Fibroblast of lung (primary cell): ENCODE measurements at places on chromosomes 6 and 20.

GRCh38 chr6:166637812-166638572 is 10.9 kb upstream of the RPS6KA2 start:
- no peaks in the 10 kb centered on the region for H3K4me1 ChIP-seq
- H3K27ac ChIP-seq, result no peak overlapping the region

DNA sequence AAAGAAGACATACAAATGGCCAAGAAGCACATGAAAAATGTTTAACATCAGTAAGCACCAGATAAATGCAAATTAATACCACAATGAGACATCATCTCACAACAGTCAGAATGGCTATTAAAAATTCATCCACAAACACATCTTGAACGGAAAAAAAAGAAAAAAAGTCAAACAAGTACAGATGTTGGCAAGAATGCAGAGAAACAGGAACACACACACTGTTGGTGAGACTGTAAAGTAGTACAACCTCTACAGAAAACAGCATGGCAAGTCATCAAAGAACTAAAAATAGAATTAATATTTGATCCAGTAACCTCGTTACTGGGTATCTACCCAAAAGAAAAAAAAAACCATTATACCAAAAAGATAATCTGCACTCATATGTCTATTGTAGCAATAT is 6.5 kb downstream of the STX7 start:
- peaks cover under 1% of the 10 kb centered on the region for H3K36me3 ChIP-seq
- no peaks in the 10 kb centered on the region for H3K4me1 ChIP-seq
- DNase-seq, result no peak
- H3K27ac ChIP-seq, result no peak overlapping the region

GRCh38 chr6:31407699-31408098 is 4.3 kb downstream of the MICA start:
- no peaks in the 10 kb centered on the region for H3K27me3 ChIP-seq
- H3K4me1 ChIP-seq, result peaks cover 8% of the 10 kb centered on the region
- no peak overlapping the region for H3K4me3 ChIP-seq
- DNase-seq, result peak; percentile 68

DNA sequence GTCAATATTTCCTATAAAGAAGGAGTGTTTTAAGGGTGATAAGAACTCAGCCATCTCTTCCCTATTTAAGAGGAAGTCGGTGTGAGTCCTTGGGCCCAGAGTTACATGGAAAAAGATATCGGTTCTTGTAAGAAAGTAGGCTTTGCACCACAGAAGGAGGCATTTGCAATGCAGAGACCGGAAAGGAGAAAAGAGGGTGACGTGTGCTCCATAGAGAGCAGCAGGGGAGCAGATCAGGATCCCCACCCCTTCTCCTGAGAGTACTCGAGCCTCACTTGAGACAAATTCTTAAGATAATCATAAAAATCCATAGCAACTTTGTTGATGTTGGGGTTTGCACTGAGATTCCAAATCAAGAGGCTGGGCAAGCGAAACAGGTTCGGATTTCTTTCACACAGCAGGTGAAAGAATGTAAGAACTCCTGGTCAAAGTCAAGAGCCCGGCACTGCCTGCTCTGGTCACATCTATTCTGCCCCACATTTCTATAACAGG is 27.8 kb downstream of the FOXA2 start:
- H3K27ac ChIP-seq, result no peak overlapping the region
- H3K27me3 ChIP-seq, result no peaks in the 10 kb centered on the region
- DNase-seq, result no peak
- H3K4me3 ChIP-seq, result no peak overlapping the region

- no peak for DNase-seq
- no peaks in the 10 kb centered on the region for H3K36me3 ChIP-seq
- no peak overlapping the region for H3K27ac ChIP-seq
- H3K4me3 ChIP-seq, result no peak overlapping the region
- no peaks in the 10 kb centered on the region for H3K27me3 ChIP-seq
- H3K4me1 ChIP-seq, result no peaks in the 10 kb centered on the region
Measured at GRCh38 chr20:36267605-36268381, 31.5 kb downstream of the AAR2 start.

DNA sequence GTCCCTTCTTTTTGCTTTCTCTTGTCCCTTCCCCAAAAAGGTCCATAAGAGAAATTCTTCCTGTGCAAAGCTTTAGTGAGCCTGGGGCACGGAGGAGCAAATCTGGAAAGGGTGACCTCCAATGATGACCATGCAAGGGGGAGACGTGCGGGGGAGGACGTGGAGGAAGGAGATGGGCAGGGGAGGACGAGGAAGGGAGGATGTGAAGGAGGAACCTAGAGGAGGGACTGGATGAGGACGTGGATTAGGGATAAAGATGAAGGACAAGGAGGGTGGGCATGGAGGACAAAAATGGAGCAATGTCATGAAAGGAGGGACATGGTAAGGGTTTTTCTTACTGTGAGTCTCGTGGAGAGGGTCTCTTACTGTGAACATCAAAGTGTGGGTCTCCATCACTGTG is 139.5 kb downstream of the ERMARD start:
- no peaks in the 10 kb centered on the region for H3K27me3 ChIP-seq
- no peak overlapping the region for H3K27ac ChIP-seq
- no peak overlapping the region for H3K4me3 ChIP-seq
- no peaks in the 10 kb centered on the region for H3K36me3 ChIP-seq
- no peak for DNase-seq
- H3K4me1 ChIP-seq, result no peaks in the 10 kb centered on the region

DNA sequence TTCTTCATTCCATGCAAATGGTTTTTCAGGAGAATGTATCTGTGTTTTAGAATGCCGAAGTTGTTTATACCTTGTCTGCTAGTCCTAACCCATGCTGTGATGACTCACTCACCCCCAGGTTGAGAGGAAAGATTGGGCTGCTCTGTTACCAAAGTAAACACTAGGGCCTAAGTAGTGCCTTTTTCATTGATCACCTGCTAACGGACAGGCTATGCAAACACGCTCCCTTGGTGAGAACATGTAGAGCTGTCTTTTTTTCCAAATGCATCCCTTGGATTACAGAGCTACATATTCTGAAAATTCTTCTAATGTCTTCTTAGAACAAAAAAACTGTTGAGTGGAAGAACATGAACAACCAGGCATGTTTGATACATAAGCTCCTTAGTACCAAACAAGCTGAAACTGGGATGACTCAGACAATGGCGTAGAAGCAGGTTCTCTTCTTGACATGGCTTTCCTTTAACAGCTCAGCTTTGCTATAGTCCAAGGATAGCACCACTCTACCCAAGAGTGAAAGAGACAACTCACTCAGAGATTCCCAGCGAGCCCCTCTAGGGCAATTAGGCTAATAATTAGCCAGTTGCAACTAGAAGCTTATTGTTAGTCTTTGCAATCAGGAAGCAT is 20.5 kb downstream of the PERP start:
- no peak overlapping the region for H3K4me3 ChIP-seq
- peaks cover 8% of the 10 kb centered on the region for H3K4me1 ChIP-seq

GRCh38 chr6:137823826-137824555 is 43.1 kb upstream of the TNFAIP3 start:
- H3K27me3 ChIP-seq, result no peaks in the 10 kb centered on the region
- peak; percentile 84 for DNase-seq
- no peaks in the 10 kb centered on the region for H3K36me3 ChIP-seq
- peak overlapping the region; percentile 59 for H3K27ac ChIP-seq
- no peak overlapping the region for H3K4me3 ChIP-seq

DNA sequence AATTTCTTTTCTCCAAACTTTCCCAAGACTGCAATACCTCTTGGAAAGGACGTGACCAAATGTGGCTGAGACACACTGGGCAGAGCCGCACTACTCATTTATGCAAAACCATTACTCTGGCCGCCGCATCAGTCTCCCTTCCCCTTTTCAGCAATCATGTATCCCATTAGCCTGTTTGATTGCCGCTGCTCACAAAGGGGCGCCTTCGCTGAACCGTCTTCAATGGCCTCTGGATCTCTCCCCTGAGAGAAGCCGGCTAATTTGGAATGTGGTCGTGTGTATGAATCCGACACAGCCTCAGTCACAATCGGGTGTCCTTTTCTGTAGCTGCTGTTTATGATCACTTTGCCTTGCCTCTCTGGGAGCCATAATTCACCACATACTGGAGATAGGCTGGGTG is 361.1 kb downstream of the ZFAND3 start:
- DNase-seq, result no peak
- no peaks in the 10 kb centered on the region for H3K4me1 ChIP-seq
- no peak overlapping the region for H3K27ac ChIP-seq
- no peaks in the 10 kb centered on the region for H3K36me3 ChIP-seq
- no peaks in the 10 kb centered on the region for H3K27me3 ChIP-seq

- H3K27ac ChIP-seq, result no peak overlapping the region
- H3K4me3 ChIP-seq, result no peak overlapping the region
- H3K27me3 ChIP-seq, result no peaks in the 10 kb centered on the region
- no peaks in the 10 kb centered on the region for H3K36me3 ChIP-seq
- peaks cover 6% of the 10 kb centered on the region for H3K4me1 ChIP-seq
- peak; percentile 41 for DNase-seq
Measured at GRCh38 chr6:158706369-158706982, 56.6 kb downstream of the SYTL3 start.

DNA sequence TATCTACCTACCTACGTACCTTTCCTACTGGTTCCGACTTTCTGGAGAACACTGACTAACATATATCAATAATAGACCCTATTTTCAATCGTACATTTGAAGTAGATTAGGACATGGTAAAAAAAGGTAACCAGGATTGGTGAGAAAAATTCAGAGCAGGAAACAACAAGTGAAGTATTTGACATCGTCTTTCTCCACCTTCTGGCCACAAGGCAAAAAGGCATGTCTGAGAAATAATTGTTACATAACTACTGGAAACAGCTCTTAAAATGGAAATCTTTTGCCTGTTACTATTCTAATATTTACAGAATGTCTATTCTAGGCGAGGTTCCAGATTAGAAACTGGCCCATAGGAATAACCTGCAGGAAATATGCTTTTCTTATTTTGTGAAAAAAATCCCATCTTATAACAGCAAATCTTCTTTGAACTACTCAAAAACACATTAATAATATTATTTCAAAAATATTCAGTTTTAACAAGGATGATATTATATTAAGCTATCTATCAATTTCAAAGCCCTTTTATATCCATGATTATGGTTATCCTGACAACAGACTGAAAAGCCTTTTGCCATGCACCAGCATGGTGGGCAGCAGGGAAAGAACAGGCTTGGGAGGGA is 80.8 kb downstream of the RCAN2 start:
- H3K4me3 ChIP-seq, result no peak overlapping the region
- H3K27ac ChIP-seq, result no peak overlapping the region
- H3K27me3 ChIP-seq, result no peaks in the 10 kb centered on the region
- H3K36me3 ChIP-seq, result no peaks in the 10 kb centered on the region

DNA sequence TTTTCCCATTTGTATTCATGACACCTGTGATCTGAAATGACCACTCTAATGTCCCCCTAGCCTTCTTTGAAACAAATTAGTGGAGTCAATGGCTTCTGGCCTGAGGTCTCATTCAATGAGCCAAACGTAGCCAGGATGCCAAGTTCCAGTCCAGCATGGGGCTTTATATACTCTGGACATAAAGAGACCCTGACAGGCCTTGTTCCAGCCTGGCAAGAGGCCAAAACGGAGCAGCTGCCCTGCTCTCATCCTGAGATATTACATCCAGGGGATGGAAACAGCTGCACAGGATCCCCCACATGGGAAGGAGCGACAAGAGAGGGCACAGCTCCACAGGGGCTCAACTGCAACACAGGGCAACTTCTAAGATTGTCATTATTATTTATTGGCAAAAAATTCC is 437.8 kb downstream of the CDH26 start:
- no peak overlapping the region for H3K4me3 ChIP-seq
- no peaks in the 10 kb centered on the region for H3K36me3 ChIP-seq
- H3K4me1 ChIP-seq, result no peaks in the 10 kb centered on the region

GRCh38 chr6:149162924-149163323 is 154.6 kb upstream of the TAB2 start:
- no peak for DNase-seq
- no peaks in the 10 kb centered on the region for H3K36me3 ChIP-seq
- no peak overlapping the region for H3K27ac ChIP-seq
- H3K4me1 ChIP-seq, result no peaks in the 10 kb centered on the region
- no peak overlapping the region for H3K4me3 ChIP-seq

DNA sequence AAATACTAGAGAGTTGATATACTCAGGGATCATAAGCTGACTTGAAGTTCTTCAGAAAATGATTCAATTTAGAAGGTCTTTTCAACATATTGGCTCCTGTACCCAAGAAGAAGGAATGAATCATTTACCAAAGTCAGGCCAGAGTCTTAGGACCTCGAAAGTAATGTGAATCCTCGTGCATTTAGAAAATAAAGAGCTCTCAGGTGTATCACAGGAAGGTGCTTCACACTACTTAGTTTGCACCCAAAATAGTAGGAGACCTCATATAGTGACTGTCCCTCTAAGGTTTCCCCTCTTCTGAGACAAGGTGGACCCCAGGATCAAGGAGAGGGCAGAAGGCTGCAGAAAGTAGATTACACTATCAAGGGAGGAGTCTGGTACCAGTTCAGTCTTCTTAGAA is 71.8 kb downstream of the F13A1 start:
- no peak overlapping the region for H3K27ac ChIP-seq
- no peaks in the 10 kb centered on the region for H3K36me3 ChIP-seq
- H3K4me1 ChIP-seq, result no peaks in the 10 kb centered on the region

DNA sequence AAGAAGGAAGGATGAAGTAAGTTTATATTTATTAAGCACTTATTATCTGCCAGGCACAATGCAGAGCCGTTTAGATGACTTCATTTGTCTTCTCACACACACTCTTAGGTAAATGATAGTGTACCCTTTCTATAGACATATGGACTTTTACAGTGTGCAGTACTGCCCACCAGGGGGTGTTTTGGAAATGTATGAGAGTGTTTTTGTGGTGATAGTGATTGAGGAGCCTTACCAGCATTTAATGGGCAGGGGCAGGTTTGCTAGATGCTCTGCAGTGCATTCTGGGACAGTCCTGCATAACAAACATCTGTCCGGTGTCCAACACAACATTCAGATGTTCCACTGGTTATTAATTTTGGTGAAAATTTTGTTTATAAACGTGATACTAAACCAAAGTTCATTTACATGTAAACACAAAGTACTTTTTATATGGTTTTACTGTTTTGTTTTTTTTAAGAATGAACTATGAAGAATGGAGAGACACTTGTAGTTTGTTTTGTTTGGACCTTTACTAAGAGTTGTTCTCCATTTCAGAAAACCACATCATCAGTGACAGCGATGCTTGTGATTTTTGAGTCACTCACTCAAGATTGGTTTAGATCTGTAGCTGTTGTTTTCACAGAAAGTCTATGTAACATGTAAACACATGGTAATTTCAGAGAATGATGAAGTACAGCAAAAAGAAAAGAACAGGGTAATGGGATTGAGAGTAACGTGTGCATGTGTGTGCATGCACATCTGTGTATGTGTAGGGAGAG is 19.9 kb downstream of the KCNS1 start:
- no peaks in the 10 kb centered on the region for H3K27me3 ChIP-seq
- peaks cover 2% of the 10 kb centered on the region for H3K36me3 ChIP-seq

DNA sequence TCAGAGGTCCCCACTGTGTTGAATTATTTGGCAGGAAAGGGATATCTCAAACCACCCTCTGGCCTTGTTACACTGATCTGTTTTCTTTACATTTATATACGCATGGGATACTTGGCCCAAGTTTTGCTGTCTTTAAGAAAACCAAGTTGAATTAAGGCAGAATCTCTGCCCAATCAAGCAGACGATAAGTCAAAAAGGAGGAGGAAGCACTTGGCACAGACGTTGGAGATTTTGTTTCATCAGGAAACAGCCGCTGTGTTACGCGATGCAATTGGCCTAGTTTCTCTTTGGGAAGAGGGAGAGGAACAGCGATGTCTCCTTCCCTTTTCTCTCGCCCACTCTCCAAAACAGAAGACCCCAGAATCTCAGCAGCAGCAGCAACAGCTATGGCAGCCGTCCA is 20.2 kb upstream of the NAA20 start:
- H3K4me1 ChIP-seq, result peaks cover 25% of the 10 kb centered on the region
- H3K4me3 ChIP-seq, result no peak overlapping the region
- peaks cover 17% of the 10 kb centered on the region for H3K36me3 ChIP-seq
- H3K27ac ChIP-seq, result peak overlapping the region; percentile 28
- no peak for DNase-seq
- no peaks in the 10 kb centered on the region for H3K27me3 ChIP-seq

GRCh38 chr6:22041797-22042480 is 254.9 kb downstream of the PRL start:
- peak; percentile 85 for DNase-seq
- no peaks in the 10 kb centered on the region for H3K36me3 ChIP-seq
- no peaks in the 10 kb centered on the region for H3K4me1 ChIP-seq
